Hematopoietic multipotent progenitor cell treated with erythropoietin and hydrocortisone succinate and interleukin-3 and kit ligand, for 17 days (in vitro differentiated cells): ENCODE measurements at places on chromosomes 13 and 19.

DNA sequence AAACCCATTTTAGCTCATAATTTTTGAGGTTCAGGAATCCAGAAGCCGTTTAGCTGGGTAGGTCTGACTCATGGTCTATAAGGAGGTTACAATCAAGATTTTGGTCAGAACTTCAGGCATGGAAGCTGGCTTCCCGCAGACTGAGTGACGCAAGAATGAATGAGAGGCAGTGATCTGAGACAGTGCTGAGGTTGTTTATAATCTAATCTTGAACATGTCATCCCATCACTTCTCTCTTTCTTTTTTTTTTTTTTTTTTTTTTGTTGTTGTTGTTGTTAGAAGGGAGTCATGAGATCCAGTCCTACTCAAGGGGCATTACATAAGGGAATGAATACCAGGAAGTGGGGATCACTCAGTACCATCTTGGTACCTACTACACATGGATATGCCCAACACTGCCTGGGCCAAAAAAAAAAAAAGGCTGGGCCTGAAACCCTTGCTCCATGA, 217.4 kb downstream of the DLEU7 start:
- DNase-seq: no peak

GRCh38 chr19:13079542-13079986, 23.1 kb downstream of the LYL1 start:
- DNase-seq: peak; percentile 90

DNA sequence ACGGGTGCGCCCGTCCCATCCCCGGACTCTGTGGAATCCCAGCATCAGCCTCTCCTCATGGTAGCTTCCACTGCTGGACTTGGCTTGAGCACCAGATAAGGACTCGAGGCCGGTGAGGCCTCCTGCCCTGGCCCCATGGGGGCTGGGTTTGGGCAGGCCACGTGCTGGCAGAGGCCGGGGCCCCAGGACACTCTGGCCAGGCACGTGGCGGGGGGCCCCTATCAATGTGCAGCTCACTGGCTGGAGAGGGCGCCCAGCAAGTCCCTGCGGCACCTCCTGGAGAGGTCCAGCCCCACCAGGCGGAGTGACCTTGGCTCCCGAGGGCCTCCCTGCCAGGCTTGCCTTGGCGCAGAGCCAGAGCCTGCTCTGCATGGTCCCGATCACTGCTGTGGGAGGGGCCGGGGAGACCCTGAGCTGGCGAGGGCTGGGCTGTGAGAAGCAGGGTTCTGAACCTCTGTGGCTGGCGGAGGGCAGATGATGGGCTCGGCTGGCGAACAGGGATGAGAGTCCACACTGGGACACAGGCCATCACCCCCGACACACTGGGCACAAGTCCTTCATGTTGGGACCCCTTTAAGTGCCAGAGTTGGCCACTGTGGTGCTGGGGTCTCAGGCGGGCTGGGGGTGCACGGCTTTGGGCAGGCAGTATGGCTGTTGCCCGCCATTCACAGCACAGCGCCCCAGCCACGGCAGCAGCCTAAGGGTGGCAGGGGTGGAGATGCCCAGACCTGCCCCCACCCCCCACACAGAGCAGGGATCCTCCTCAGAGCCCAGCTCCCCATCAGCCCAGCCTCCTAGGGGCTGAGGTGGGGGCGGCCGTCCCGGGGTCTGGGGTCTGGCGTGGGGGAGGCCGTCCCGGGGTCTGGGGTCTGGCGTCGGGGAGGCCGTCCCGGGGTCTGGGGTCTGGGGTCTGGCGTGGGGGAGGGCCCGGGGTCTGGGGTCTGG, 19.1 kb downstream of the CEBPG start:
- no peak for DNase-seq

DNA sequence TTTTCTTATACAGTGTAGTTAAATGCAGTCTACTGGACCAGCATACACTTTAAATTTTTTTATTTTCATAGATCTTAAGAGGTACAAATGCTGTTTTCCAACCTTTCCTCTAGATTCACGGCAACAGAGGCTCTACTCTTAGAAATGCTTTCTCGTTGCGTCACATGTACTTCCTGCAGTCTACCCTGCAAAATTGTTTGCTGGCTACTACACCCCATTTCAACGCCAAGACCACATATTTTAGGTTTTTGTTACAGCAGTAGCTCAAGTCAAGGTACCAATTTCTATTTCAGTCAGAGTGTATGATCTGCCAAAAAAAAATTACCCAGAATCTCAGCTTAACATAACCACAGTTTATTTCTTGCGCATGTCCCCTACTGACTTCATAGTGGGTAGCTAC, 94.1 kb downstream of the TNFSF13B start:
- DNase-seq: no peak

DNA sequence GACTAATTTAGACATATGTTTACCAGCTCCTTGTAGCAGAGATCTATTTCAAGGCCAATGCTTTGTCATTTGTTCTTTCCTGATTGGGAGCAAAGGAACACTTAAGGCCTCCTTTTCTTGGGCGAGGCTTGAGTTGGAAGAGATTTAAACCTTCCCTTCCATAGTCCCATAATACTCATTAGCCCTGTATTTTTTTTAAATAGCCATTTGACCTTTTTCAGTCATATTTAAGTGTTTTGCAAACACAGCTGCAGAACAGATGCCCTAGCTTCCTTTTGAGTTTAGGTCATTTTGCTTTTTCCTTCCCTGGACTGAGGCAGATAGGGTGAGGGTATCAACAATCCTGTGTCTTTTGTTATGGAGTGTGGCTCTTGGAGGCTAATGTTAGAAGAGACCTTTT, 198.3 kb downstream of the NBEA start:
- DNase-seq: no peak

DNA sequence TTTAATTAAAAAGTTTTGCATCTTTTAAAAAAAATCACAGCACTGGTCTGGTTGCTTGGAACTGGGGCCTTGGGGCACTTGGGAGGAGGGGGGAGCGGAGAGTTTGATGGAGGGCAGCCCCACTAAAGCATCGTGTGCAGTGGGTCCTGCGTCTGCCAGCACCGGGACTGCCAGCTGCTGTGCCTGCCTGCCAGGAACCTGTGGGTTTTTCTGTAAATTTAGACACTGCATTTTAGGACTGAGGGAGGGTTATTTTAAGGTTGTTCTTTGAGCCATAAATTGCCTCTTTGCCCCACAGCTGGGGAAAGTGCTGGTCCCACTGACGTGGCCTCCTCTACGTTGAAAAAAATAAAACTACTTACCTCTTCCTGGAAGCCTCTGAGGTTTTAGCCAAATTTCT, 2.9 kb downstream of the KLF2 start:
- no peak for DNase-seq

DNA sequence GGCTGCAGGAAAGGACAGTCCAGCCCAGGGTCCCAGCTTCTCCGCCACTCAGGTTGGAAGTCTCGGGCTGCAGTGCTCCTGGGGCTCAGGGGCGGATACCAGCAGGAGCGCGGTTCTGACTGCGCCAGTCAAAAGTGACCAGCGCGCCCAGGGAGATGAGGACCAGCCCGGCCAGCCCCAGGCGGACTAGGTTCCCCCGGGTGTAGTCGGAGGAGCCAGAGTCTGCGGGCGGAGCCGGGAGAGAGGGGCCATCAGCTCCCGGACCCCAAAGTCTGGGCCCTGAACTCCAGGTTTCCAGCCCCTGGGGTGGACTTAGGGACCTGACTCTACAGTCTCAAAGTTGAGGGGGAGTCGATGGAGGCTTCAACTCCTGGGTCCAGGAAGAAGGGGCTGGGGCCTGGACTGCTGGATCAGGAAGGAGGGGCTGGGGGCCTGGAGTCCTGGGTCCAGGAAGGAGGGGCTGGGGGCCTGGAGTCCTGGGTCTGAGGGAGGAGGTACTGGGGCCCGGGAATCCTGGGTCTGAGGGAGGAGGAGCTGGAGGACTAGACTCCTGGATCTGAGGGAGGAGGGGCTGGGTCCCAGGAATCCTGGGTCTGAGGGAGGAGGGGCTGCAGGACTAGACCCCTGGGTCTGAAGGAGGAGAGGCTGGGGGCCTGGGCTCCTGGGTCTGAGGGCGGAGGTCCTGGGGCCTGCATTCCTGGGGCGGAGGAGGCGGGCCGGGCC, 5.3 kb downstream of the OSCAR start:
- no peak for DNase-seq
